ENCODE measurements at places on chromosomes 16 and 17. TPM values are rescaled to one million over a fixed set of nuclear protein-coding genes. Genes with fewer than 3 reads are reported as not detected.

TBC1D3 gene
- total RNA-seq = not detected

DNAH3 gene
- not detected for total RNA-seq

SHISA9 gene
- total RNA-seq = 0.57 TPM

GNGT2 gene
- total RNA-seq = 0.50 TPM
